Stimulated activated CD8-positive, alpha-beta memory T cell treated with anti-CD3 and anti-CD28 coated beads, Interleukin-15, amount 100 ng/mL, for 4 hours (primary cell): ENCODE measurements at places on chromosomes 6 and 20.

DNA sequence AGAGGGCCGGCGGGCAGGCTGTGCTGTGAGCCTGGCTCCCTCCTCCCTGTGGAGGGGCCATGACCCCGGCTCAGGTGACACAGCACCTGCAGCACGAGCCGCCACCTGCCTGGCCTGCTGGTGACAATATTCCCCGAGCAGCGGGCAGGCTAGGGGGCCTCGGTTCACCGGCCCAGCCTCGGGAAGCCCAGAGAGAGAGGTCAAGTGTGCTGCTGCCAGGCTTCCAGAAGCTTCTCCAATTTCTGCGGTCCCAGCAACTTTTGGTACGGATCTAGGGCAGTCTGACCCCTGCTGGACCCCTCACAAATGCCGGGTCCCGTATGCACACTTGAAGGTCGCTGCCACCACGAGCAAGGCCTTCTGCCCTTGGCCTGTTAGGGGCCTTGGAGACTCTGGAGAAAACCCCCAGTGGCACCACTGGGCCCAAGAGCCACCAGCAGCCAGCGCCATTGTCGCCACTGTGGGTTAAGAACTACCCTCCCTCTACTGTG, 38.6 kb upstream of the NOL4L start:
- no peak for DNase-seq

- DNase-seq, result no peak
Observed at GRCh38 chr6:15522026-15522425, 140.8 kb downstream of the DTNBP1 start.

GRCh38 chr6:17281497-17282481, 628 bp downstream of the RBM24 start:
- no peak for DNase-seq

DNA sequence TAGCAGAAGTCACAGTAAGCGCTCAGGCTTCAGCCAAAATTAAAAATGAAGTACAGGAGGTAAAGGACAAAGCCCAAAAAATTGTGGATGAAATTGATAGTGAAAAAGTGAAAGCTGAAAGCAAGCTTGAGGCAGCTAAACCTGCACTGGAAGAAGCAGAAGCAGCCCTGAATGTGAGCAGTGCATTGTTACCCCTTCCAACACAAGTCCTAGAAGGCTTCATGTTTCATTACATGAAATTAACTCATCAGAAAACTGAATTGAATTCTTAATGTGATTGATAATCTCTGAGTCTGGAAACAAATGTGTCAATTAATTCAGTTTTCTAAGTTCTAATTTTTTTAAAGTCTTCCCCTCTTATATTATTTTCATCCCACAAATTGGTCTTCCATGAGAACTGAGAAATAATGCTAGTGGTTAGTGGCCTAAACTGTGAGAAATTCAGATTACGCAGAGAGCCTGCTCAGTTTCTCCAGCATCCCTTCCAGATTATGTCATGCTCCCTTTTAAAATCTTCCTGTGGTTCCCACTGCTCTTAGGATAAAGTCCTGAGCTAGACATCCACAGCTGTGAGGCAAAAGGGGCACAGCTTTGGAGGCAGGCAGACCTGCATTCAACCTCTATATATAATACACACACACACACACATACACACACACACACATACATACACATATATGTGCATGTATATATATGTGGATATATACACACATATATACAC, 133.2 kb upstream of the GLP1R start:
- no peak for DNase-seq

- no peak for DNase-seq
Observed at GRCh38 chr6:56764081-56764566, 121.4 kb upstream of the DST start.

DNA sequence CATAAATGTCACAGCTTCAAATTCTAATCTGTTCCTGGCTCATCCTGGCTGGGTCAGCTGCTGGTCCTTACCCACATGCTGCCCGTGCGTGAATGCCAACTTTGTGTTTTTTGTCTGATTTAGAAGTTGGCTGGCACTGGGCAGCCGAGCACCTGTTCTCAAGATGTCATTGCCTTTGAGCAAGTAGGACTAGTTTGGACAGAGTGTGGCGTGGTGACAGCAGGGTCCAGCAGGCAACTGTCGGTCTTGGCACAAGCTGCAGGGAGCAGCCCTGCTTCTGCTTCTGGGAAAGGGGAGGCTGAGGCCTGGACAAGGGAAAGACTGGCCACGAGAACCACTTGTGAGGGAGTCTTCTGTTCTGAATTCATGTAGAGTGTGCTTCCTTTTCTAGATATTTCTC, 26.4 kb upstream of the ADRM1 start:
- no peak for DNase-seq

DNA sequence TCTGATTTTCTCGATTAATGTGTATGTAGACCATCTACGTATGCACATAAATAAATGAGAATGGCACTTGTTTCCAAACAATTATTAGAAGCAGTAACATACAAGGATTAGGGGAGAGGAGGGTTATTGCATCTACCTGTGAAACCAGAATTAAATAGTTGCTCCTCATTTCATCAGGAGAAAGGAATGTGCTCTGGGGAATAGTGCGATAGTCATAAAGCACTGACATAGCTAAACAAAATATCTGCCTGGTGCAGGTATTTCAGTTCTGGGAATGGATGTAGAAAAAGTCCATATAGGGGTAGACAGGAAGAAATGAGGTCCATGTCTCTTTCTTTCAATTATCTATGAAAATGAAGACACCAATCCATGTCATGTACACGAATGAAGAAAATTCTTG, 1.6 kb upstream of the ID4 start:
- no peak for DNase-seq

- DNase-seq, result no peak
Observed at GRCh38 chr6:125173341-125174095, 19.9 kb downstream of the TPD52L1 start.

DNA sequence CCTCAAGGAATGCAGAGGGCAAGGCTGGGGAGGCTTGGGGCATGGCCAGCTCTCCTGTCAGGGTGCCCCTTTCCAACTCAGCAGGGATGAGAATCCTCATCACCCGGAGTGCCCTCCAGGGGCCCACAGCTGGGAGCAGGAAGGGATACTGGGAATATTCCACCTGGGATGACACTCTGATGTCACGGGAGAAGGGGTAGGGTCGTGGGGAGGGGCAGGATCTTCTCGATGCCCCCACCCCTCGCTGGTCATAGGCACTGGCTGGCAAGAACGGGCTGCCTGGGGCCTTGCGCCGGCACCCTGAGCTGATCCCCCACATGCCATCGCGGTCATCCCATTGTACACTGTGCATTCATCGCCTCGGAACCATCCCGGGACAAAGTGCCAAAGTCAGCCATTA, 10.6 kb upstream of the NXT1 start:
- no peak for DNase-seq

GRCh38 chr20:2387180-2387577, 6.5 kb downstream of the TGM6 start:
- DNase-seq, result no peak

GRCh38 chr20:22796469-22797077, 212.2 kb upstream of the FOXA2 start:
- DNase-seq, result no peak

DNA sequence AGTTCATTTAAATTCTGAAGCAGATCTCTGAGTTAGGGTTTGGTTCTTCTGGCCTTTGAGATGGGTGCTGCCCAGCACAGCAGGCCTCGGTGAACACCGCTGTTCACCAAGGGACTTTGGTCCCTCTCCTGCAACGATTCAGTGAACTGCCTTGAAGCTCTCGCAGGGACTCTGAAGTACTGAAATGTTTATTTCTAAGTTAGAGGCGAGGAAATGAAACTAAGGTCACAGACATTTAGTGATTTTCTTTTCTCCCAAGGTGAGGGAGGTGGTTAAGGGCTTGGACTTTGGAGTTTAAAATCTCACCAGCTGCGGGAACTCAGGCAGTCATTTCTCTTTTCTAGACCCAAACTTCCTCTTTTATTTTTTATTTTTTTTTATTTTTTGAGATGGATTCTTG, 26.2 kb downstream of the E2F3 start:
- no peak for DNase-seq

GRCh38 chr6:132365281-132365907, 35.9 kb downstream of the MOXD1 start:
- no peak for DNase-seq

DNA sequence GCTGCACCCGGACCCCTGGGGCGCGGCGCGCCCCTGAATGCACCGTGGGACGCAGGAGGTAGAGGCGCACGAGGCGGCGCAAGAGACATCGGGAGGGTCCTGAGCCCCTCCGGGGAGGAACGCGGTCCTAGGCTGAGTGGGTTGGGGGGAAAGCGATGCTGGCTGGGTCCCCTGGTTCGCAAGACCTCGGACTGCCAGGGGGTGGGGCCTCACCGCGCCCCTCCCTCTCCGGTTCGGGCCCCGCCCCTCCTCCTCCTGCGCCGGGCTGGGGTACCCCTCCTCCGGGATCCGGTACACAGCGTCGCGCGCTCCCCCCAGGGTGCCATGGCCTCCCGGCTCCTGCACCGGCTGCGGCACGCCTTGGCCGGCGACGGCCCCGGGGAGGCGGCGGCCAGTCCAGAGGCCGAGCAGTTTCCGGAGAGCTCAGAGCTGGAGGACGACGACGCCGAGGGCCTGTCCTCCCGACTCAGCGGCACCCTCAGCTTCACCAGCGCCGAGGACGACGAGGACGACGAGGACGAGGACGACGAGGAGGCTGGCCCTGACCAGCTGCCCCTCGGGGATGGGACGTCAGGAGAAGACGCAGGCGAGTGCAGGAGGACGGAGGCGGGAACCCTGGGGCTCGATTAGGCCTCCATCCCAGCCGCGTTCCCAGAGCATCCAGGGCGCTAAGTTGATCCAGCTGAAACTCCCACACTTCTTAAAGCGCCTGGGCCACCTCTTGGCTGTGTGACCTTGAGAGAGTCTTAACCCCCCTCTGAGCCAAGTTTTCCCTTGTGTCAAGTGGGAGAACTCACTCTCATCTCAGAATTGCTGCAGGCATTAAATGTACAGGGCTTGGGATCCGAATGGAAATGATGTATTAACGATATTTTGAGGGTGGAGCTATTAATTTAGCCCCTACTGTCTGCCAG, 541 bp downstream of the SNX21 start:
- no peak for DNase-seq

- DNase-seq, result no peak
Observed at GRCh38 chr20:37911838-37912281, 8.9 kb downstream of the VSTM2L start.

DNA sequence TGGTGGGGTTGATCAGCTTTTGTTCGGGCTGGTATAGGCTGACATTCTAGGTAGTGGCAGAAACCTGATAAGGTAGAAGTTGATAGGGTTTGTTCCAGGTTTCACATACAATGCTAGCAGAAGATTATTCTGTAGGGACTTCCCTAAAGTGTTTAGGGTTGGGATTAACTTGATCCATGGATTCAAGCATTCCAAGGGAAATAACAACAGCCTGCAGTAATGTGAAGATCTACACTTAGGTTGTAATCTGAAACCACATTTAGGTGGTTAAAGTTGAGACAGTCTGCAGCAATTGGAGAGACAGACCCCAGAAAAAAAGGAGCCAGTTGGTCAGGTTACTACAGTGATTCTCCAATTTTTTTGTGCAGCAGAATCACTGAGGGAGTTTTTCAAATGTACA, 56.1 kb downstream of the GJA1 start:
- no peak for DNase-seq

- no peak for DNase-seq
Observed at GRCh38 chr6:170152124-170152926, 138.6 kb downstream of the DLL1 start.

DNA sequence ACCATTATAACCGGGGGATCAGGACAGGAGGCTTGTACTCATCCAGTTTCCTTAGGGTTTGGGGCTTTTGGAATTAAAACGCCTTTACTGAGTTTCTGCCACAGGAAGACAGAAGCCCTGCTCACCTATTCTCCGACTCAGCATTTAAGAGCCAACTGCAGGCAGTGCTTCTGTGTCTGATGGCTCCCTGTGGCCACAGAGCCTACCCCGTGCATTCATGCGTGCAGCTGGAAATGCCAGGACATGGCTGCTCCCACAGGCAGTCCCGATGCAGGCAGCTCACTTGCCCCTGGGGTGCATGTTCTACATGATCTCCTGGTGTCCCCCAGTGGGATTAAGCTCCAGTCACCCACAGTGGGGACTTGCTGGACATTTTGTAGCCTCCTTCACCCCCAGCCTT, 22.2 kb downstream of the ZNF831 start:
- no peak for DNase-seq

GRCh38 chr20:15406072-15406471, 1068.7 kb upstream of the FLRT3 start:
- DNase-seq, result no peak

DNA sequence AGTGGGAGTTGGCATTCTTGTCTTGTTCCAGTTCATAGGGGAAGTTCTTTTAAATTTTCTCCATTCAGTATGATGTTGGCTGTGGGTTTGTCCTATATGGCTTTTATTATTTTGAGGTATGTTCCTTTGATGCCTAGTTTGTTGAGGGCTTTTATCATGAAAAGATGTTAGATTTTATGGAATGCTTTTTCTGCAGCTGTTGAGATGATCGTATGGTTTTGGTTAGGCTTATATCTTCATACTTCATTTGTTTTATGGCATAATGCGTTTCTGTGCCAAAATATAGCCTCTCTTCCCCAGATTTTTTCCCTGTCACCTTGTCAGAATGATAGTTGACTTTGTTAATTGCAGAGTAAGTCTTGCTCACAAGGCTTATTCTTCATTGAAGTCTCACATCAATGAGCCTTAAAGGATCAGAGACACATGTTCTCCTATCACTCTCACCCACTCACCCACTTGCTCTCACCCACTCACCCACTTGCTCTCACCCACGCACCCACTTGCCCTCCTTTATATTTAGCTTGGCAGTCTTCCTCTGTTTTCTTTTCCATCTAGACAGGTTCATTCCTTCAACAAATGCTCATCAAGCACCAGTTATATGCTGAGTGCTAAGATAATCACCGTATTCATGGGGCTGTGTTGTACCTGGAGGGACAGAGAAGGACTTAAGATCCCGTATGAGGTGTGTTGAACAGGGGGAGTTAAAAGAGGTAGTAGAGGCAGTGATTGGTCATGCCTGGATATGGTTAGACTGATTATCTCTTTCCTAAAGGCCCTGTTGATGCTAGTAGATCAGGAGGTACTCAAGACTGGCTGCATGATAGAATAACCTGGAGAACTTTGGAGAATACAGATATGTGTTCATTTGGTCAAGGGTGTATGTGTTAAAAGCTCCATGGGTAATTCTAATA, 19.3 kb downstream of the UST start:
- DNase-seq, result no peak

- no peak for DNase-seq
Observed at GRCh38 chr6:145704143-145704781, 31.1 kb downstream of the EPM2A start.

GRCh38 chr6:32610682-32611296, 21.1 kb upstream of the HLA-DRB1 start:
- no peak for DNase-seq

GRCh38 chr6:43714311-43715055, 26.9 kb upstream of the MRPS18A start:
- no peak for DNase-seq

DNA sequence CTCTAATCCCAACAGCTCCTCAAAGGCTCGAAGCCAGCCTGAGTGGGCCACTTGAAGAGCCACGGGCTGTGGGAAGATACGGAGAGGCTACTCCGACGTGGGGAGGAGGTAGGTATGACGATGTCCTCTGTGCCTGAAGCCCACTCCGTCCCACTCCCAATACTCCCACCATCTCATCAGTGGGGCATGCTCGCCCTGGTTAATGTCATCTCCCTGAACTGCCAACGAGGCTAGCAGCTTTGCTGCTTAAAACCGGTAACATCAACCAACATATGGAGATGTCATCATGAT, 11.1 kb downstream of the NRN1 start:
- no peak for DNase-seq
